ENCODE measurements at places on chromosomes 4 and X.

DNA sequence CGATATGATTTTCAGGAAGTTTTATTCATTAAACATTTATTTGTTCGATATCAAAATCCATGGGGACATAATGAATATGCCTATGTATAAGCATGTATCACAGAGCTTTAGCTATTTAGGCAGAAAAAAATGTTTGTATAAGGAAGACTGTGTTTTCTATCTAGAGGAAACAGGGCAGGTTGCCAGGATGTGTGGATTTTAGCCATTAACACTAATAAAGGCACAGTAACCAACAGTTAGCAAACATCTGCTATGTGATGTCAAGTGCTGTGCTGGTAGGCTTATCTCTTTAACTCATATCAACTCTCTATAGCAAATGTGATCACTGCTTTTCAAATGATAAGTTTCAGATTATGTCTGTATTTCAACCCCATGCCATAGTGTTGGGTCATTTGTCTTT is 708.9 kb upstream of the HS3ST1 start:
- DNase-seq = no peak

DNA sequence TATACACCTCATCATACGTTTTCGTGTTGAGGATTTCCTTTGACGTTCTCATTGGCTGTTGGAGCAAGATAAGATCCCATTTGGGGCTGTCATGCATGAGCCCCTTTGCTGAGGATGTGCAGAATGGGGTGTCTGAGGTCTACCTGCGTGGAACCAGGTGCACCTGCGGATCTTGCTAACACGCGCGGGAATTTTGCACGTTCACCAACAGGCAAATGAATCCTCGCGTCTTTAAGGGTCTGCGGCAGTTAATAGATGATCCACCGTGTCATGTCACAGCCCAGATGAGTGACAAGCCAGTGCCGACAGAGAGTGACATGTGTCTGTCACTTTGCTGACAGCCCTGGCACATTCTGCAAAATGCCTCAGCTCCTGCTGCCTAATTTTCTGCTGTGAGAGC is 56.3 kb upstream of the SHOX start:
- DNase-seq = no peak

DNA sequence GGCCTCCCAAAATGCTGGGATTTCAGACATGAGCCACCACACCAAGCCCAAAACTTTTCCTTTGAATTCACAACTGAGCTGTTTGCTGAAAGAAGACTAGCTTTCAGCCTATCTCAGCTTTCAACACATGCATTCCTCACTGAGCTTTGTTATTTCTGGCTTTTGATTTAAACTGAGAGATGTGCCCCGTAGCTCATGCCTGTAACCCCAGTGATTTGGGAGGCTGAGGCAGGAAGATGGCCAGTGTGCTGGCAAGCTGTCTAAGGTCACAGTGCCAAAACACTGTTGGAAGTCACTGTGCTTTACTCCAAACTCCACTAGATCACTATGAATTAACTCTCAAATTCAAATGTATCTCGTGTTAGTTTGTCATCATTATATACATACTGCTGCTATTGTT is 779.5 kb downstream of the TRIML1 start:
- DNase-seq = no peak

DNA sequence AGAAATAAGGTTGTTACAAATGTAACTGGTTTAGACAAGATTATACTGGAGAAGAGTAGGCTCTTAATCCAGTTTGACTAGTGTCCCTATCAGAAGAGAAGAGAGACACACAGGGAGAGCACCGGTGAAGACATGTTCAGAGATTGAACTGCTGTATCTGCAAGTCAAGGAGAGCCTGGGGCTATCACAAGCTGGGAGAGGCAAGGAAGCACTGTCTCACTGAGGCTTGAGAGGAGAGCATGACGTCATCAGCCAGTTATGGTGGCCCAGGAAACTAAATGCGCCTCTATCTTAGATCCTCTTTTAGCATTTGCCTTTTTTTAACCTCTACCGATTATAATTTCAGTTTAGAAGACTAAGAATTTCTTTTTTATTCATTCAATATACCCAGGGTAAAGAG is 583.4 kb downstream of the TRAM1L1 start:
- DNase-seq = no peak

- no peak for DNase-seq
These were observed 36.0 kb downstream of the GAB3 start for GRCh38 chrX:154714925-154715324.

- peak; percentile 88 for DNase-seq
These were observed 107.1 kb downstream of the TMEM131L start for GRCh38 chr4:153573221-153573620.

DNA sequence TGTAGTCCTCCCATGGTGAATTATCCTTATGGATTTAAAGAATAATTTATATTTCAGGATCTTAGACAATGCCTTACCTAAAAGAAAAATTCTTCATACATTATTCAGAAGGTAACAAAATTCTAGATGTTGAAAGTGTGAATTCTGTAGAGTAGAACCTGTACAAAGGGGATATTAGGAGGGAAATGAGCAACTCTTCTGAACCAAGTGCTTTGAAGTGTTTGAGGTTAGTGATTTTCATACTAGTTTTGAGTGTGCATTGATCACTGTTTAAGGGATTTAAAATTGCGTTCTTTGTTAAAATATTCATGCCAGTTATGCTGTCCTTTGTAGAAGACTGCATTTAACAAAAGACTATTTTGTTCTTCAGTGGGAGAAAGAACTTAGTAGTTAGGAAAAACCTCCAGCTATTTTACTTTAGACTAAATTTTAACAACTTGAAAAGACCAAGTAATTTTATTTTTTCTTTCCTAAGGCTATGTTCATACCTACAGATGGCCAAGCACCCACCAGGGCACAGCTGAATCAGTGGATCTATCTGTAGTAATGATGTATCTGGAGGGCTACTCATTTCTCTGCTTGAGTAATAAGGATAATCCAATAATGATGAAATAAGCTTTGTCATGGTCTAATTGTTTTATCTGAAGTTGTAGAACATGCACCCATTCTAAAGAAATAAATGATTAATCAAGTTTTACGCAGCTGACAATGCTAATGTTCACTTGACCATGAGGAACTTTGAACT is 134.3 kb upstream of the RPS6KA6 start:
- no peak for DNase-seq

GRCh38 chrX:118718737-118719136 is 8.7 kb upstream of the IL13RA1 start:
- DNase-seq = no peak

- DNase-seq = no peak
These were observed 6.4 kb upstream of the PTTG2 start for GRCh38 chr4:37953620-37954293.

GRCh38 chr4:5461477-5461876 is 246.9 kb downstream of the EVC2 start:
- DNase-seq = no peak

GRCh38 chr4:108622022-108622421 is 1.6 kb downstream of the RPL34 start:
- no peak for DNase-seq

GRCh38 chrX:115337491-115338144 is 48.1 kb downstream of the LUZP4 start:
- DNase-seq = no peak

- no peak for DNase-seq
These were observed 3.7 kb upstream of the GABRA2 start for GRCh38 chr4:46393606-46394005.

DNA sequence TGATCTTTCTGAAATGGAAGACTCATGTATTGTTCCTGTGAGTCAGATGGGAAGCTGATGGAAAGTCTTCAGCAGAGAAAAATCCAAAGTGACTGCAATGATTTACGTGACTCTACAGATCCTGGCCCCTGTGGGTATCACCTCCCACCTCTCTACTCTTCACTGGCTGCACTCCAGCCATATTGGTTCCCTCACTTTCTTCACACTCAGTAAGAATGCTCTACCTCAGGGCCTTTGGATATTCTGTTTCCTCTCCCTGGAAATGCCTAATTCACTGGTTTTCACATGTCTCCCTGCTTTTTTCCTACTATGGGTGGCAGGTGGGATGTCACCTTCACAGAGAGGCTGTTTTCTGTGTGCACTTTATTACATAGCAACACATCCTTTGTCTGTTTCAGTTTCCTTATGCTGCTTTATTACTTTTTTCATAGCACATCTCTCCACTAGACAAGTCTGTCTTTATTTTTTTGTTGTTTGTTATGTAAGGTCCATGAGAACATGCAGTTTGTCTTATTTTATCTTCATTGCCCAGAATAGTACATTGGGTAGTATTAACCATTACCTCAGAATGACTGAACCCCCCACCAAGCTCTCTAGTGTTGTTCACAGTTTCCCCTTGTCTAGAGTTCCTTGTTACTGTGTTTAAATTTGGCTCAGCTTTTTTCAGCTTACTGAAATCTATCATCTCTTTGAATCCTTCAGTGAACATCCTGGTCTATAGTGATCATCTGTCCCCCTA is 57.6 kb upstream of the CLNK start:
- DNase-seq = no peak

- no peak for DNase-seq
These were observed 228.2 kb upstream of the TENM3 start for GRCh38 chr4:182015014-182015413.

DNA sequence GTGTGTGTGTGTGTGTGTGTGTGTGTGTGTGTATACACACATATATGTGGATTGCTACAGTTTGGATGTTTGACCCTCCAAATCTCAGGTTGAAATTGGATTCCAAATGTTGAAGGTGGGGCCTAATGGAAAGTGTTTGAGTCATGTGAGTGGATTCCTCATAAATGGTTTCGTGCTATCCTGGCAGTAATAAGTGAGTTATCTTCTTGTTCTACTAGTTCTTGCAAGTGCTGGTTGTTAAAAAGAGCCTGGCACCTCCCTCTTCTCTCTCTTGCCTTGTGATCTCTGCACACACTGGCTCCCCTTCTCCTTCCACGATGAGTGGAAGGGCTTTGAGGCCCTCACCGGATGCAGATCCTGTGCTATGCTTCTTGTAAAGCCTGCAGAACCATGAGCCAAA is 344.1 kb downstream of the SH2D1A start:
- DNase-seq = no peak

GRCh38 chr4:9812501-9813340 is 31.3 kb downstream of the DRD5 start:
- DNase-seq = no peak

DNA sequence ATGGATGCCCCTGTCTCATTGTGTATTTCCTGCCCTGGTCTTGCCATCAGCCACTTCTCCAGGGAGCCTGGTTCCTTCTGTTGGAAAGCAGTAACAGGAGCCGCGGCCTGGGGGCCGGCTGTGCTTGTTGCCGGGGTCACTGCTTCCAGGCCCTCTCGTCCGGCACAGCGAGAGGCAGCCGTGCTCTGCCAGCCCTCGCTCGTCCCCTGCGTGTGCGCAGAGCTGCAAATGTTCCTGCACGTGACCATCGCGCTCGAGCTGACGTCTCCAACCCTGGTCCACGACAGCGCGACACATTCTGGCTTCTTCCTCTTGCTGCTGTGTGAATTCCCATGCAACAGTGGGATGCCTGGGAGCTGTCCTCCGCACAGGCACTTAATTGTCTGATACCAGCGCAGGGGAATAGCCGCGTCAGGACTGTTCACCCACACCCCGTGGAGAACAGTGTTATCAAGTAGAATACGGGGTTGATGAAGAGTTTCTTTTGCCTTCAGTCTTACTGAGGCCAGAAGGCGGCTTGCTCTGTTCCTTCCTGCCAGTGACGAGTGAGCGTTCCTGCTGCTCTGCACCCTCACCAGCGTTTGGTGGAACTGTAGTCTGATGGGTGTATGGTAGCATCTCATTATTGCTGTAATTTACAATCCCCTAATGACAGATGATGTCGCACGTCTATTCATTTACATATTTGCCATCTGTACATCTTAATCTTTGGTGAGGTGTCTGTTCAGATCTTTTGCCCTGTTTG is 12.3 kb downstream of the PDE6B start:
- DNase-seq = no peak

DNA sequence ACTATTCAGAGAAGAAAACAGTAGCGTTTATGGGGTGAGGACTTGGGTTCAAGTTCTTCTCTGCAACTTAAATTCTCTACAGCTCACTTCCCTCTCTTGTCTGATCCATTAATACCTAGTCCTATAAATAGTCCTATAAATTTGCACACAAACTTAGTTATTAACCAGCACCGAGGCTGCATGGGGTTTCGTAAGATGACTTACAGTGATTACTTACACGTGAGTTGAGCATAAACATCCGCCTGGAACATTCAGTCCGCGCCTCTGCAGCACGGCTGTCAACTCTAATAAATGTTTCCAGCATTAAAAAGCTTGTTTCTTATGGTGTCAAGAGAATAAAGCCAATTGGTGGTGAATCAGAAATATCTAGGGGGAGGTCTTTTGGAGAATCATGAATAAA is 103.0 kb upstream of the ENPP6 start:
- no peak for DNase-seq

- DNase-seq = no peak
These were observed 218.8 kb upstream of the NOCT start for GRCh38 chr4:138796761-138797160.

GRCh38 chr4:67874986-67875385 is 8.8 kb downstream of the TMPRSS11D start:
- DNase-seq = no peak

GRCh38 chr4:98639523-98639922 is 18.9 kb downstream of the TSPAN5 start:
- no peak for DNase-seq

DNA sequence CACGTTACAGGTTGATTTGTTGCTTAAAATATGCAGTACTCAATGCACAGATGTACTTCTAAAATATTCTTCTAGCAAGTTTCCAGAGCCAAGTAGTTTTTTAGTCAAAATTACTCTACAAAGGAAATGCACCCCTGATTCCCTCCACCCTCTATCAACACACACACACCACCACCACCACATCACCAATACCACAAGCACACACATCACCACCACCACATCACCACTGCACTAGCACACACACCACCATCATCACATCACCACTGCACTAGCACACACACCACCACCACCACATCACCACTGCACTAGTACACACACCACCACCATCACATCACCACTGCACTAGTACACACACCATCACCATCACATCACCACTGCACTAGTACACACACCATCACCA is 105.2 kb upstream of the FRG1 start:
- DNase-seq = no peak

- DNase-seq = peak; percentile 11
These were observed 109.3 kb downstream of the HMX1 start for GRCh38 chr4:8762356-8762755.

DNA sequence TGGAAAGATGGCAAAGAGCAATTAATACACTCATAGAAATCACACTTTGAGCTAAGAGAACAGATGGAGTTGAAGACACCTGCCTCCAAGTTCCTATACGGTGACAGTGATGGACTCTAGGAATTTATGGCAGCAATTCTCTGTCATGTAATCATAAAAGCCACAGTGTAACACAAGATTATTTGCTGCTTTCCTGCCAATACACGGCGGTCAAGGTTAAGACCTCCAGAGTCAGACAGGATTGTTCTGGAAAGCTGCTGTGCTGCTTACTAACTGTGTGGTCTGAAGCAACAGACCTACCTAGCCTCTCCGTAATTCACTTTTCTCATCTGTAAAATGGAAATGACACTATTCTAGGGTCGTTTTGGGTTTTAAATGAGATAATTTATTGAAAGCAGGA is 14.6 kb upstream of the KIT start:
- no peak for DNase-seq

- DNase-seq = no peak
These were observed 69.3 kb downstream of the BMP2K start for GRCh38 chr4:78845472-78845871.

Measured in heart left ventricle (tissue), 16 donors.